H4 (cell line): ENCODE measurements at places on chromosomes 4 and X. TPM values are rescaled to one million over a fixed set of nuclear protein-coding genes. Genes with fewer than 3 reads are reported as not detected.

- peak; percentile 24 for DNase-seq
Observed at GRCh38 chr4:186724864-186725468, 1.3 kb upstream of the FAT1 start.

- peak; percentile 62 for DNase-seq
Observed at GRCh38 chr4:147799986-147800555, 68.2 kb downstream of the ARHGAP10 start.

GRCh38 chr4:102438396-102439235, 62.5 kb upstream of the NFKB1 start:
- DNase-seq, result peak; percentile 19

GRCh38 chrX:10156199-10157031, at the start of gene CLCN4:
Gene CLCN4 (plus strand): TSS chrX:10156975. CDS start chrX:10185033, 28,058 bp downstream.
- peak; percentile 36 for DNase-seq

GRCh38 chr4:10082047-10082446, 34.6 kb downstream of the WDR1 start:
- no peak for DNase-seq

- DNase-seq, result peak; percentile 70
Observed at GRCh38 chrX:9341291-9342201, 123.3 kb upstream of the TBL1X start.

DNA sequence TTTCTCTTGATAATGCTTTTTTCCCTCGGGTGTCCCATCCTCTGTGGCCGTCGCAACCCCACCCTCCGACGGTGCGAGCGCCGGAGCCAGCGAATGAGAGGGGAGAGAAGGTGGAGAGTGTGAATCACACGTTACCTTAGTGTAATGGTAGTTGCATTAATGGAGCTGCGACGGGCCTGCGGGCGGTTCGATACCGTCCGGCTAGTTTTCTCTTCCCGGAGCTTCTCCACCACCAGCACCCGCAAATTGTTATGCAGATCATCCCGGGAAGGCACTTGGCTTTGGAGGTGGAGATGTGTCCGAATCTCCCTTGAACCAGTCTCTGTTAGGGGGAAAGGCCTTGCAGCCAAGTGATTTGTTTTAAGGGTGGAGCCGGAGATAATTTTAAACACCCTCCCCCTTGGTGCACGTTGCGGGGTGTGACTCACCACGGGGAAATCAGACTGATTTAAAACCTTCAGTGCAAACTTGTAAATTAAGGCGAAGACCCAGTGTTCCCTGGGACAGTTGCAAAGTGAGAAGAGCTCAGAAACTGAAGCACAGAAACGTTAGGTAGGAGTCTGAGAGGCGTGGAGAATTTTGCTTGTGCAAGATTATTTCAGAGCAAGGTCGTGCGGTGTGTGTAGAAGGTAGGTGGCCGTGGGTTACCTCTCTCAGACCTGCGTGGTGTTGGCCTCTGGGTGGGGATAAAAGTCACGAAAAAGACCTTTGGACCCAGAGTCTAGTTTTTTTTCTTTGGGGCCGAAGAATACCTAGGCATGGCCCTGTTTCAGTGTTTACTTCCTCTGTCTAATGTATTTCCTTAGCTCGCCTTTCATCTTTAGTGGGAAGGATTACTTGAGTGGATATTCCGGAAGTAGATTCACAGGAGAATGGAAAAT, 1.3 kb downstream of the AFF1 start:
- peak; percentile 60 for DNase-seq

DNA sequence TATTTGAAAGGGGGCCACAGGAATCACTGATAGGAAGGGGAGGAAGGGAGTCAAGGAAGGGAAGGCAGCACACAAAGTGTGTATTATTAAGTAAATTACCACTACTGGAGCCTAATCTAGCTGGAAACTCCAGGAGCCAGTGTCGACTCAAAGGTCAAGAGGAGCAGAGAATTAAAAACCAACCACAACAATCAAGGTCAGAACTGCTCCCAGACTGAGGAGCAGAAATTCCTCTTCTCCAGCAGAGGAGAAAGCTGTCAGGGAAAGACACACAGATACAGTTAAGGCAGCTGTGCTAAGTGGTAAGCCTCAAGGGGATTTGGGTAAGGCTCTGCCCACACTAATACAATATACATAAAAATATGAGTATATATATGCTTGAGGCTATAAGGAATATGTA, 87.5 kb upstream of the PTPN13 start:
- DNase-seq, result no peak

DNA sequence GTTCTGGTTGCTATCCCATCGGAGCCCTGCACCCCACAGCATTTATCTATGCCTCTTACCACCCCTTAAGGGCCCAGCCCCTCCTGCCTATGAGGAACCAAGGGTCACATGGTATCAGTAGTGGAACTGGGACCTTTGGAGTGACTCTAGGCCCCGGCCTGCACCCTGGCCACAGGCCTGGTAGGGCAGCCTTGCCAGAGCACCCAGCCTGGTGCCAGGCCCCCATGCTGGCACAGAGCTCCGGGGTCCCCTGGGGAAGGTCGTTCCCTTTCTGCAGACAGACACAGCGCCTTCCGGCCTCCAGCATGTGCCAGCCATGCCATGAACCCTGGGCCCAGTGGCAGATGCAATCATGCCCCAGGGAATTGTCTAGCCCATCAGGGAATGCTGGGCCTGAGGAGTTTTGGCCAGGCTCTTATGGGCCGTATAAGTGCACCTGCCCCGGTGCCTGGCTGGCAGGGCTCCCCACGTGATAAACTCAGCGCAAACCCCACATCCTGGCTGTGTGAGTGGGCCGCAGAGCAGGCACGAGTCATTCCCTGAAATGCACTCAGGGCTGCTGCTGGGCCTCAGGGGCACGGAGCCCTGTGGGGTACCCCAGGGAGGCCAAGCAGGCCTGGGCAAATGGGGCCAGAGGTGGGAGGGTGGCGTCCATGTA, 19.8 kb upstream of the ADD1 start:
- no peak for DNase-seq

The ODAPH gene
- total RNA-seq, result 0.12 and 0.19 TPM in 2 replicates

The MAGEE2 gene
- not detected in 2 replicates for total RNA-seq

The HEPH gene
- total RNA-seq, result 0.85 and 1.6 TPM in 2 replicates

The CTAG2 gene
- not detected in 2 replicates for total RNA-seq

The GK gene
- 5.7 and 7.4 TPM in 2 replicates for total RNA-seq

The FAM9B gene
- not detected in 2 replicates for total RNA-seq

The SSR4 gene
- 254 and 289 TPM in 2 replicates for total RNA-seq
